ENCODE measurements at places on chromosomes 13 and 19.

DNA sequence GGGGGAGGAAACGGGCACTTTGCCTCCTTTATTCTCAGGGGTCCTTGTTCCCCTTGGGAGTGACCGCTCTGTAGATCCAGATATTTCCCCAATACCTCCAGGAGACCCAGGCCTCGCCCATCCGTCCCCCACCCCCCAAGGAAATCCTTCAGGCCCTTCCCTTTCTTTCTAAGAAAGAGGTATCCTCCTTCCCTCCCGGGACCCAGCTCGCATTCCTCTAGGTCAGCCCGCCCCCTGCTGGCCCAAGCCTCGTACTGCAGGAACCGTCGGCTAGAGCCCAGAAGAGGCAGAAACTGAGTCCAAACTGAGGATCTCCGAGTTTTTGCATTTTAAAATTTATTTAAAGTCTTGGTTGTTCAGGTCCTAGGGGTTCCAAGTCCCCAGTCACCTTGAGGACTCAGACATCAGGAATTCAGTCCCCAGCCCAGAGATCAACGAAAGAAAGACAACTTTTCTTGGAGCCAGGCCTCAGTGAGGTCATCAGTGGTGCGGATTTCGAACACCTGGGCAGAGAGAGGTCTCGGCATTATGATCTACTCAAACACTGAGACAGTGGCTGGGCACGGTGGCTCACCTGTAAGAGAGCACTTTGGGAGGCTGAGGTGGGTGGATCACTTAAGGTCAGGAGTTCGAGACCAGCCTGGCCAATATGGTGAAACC lies 7.5 kb upstream of the LRFN1 start:
- H3K36me3 ChIP-seq: no peaks in the 10 kb centered on the region
- H3K4me1 ChIP-seq: peaks cover 4% of the 10 kb centered on the region
- peaks cover 13% of the 10 kb centered on the region for H3K27me3 ChIP-seq
- peak; percentile 93 for DNase-seq
- no peak overlapping the region for H3K27ac ChIP-seq

DNA sequence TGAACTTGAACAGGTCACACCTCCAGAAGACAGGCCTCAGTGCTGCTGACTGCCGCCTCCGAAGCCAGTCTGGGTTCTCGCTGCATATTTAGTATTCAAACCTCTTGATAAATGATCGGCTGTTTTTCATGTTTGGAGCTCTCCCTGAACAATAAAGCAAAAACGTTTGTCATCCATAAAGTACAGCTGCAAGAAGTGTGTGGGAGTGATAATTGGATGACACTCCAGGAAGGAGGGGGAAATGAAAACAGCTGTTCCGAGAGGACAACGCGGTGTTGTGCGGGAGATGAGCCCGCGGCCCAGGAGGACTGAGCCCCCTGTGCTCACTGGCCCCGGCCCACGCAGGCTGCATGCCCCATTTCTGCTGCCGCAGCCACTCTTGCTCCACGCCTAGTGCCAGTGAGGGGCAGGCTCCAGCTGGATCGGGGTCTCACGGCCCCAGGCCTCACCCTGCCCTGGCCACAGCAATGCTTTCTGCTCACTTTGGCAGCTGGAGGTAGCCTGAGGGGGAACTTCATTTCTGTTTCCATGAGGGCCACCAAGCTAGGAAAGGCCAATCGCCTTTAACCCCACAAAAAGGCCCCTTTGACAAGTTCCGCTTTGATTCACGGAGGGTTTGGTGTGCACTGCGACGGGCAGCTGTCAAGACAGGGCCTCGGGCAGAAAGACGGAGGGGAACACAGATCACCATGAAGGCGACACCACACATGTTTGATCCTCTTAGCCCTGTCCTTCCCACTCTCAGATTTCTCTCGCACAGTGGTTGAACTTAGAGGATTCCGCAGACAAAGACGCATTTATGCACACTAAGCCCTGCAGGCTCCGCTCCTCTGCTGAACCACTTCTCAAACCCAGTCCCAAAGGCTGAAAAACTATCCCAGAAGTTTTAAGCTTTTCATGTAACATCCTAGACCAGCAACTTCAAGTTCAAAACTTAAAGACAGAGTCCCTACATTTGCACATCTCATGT lies 537.6 kb downstream of the EFNB2 start:
- no peak for DNase-seq
- H3K4me3 ChIP-seq: no peak overlapping the region
- H3K27me3 ChIP-seq: no peaks in the 10 kb centered on the region
- H3K27ac ChIP-seq: no peak overlapping the region

GRCh38 chr13:85529218-85529594 lies 270.0 kb downstream of the SLITRK6 start:
- no peak overlapping the region for H3K27ac ChIP-seq
- H3K27me3 ChIP-seq: no peaks in the 10 kb centered on the region
- H3K36me3 ChIP-seq: no peaks in the 10 kb centered on the region
- H3K4me3 ChIP-seq: no peak overlapping the region
- no peak for DNase-seq
- peaks cover 5% of the 10 kb centered on the region for H3K4me1 ChIP-seq

GRCh38 chr19:17234911-17235299 lies 8.9 kb downstream of the OCEL1 start:
- no peaks in the 10 kb centered on the region for H3K36me3 ChIP-seq
- no peaks in the 10 kb centered on the region for H3K27me3 ChIP-seq
- H3K4me3 ChIP-seq: peak overlapping the region; percentile 80
- peak; percentile 76 for DNase-seq
- no peak overlapping the region for H3K27ac ChIP-seq

GRCh38 chr19:9961103-9961502 lies 24.8 kb upstream of the OLFM2 start:
- no peaks in the 10 kb centered on the region for H3K4me1 ChIP-seq
- no peak for DNase-seq
- peaks cover 12% of the 10 kb centered on the region for H3K27me3 ChIP-seq
- H3K4me3 ChIP-seq: no peak overlapping the region
- H3K27ac ChIP-seq: no peak overlapping the region

Data from neural progenitor cell (in vitro differentiated cells).